Stimulated activated CD8-positive, alpha-beta memory T cell treated with anti-CD3 and anti-CD28 coated beads, Interleukin-15, amount 100 ng/mL, for 24 hours (primary cell): ENCODE measurements at places on chromosomes 3 and 15.

- DNase-seq, result no peak
Observed at GRCh38 chr15:57583282-57583681, 8.4 kb upstream of the MYZAP start.

DNA sequence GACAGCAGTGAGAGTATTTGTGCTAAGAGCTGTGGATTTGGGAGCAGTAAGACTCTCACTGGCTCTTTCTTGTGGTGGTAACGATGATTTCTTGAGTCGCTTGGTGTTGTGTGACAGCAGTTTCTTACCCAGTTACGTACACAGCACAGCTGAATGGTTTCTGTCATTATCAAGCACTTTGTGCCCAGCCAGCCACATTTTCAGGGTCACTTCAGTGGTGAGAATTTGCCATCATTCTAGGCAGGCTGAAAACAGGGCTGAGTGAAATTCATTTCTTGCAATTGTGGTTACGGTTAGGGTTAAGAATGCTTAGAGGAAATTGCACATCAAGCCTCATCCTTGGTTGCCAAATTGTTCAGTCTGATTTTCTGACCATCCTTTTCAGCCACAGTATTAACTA lies 130.1 kb downstream of the RYR3 start:
- DNase-seq, result no peak

DNA sequence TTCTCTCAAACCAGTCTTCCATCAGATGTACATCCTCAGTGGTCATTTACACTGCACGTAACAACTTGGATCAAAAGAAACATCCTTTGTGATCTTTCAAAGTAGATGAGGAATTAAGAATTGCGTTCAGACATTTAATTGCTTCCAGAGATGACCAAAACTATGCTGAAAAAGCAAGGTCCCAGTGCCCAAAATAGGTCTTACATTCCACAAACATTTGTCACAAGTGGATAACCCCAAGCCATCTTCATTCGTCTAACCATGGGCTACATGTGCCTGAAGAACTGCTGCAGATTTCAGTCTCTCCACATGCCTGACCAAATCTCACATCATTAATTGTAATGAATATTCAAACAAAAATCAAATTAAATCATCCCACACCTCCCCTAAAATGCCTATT lies 273.6 kb downstream of the SHOX2 start:
- no peak for DNase-seq

- no peak for DNase-seq
Observed at GRCh38 chr3:189297932-189298331, 126.2 kb downstream of the TPRG1 start.

DNA sequence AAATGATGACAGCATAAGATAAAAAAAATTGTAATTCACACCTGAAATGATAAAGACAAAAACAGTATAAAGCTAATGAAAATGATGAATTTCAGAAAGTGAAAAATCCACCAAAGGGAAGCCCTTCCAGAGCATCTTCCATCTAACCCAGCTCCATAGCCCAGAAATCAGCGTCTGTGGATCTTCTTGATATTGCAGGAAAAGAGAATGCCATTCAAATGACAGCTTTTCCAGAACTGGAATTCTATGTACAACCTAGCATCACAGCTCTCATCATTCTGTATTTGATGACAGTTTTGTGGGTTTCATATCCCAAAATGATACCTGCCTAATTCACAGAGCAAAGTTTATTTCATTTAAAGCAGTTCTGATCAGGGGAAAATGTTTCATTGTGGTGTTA lies 267.3 kb downstream of the FHIT start:
- no peak for DNase-seq

GRCh38 chr15:68337826-68338225 lies 60.3 kb downstream of the FEM1B start:
- DNase-seq, result no peak

GRCh38 chr15:94655249-94655880 lies 424.0 kb downstream of the MCTP2 start:
- DNase-seq, result no peak

GRCh38 chr15:85324202-85324601 lies 56.2 kb upstream of the AKAP13 start:
- DNase-seq, result no peak

DNA sequence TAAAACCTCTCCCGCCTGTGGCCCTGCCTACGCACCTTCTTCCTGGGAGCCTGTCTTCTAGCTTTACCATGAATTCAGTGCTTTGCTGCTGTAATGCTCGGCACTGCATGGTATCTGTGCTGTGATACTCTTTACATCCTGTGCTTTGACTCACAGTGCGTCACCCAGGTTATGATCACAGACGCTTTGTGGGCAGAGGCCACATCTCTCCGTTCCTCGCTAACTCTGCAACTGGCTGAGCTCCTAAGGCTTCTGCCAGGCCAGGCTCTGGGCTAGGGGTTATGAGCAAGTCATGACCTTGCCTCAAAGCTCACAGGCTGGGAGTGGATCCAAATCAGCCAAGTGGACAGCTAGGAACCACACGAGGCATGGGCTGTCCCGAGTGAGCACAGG lies 23.2 kb downstream of the SPTBN5 start:
- DNase-seq, result no peak

DNA sequence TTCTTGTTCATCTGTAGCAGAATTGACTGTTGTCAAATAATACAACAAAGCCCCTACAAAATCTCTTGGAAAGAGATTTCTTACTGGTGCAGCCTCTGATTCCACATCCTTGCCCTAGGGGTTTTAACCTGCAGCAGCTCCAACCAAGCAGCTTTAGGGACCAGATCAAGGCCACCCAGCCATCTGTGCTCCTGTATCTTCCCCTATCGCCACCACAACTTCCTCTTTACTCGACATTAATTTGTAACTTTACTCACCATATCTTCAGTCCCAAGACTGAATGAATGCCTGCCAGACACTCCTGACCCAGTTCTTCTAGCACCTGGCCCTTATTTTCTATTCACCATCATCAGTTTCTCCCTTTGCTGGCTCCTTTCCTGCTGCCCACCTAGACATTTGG lies 156.6 kb upstream of the IL12A start:
- DNase-seq, result no peak

DNA sequence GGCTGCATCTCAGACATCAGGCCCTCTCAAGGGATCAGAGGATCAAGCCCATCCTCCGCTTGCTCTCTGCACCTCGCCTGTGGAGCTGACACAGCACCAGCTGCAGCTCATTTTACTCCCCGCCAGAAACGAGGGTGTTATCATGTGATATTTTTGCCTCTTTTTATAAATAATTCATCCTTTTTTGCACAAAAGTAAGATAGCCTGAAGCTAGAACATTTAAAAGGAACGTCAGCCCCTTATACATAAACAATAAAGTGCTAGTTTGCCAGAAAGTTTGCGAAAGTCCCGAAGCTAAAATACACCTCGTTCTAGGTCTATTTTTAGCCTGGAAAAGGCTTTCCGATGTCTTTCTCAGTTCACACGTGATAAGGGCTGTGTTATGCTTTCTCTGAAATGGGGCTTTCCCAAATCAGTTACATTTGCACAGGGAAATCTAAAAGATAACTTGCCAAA lies 9.6 kb upstream of the FAM174B start:
- no peak for DNase-seq

- DNase-seq, result no peak
Observed at GRCh38 chr3:52181543-52181942, 16.4 kb upstream of the ALAS1 start.

GRCh38 chr15:45603881-45604280 lies 16.7 kb downstream of the BLOC1S6 start:
- DNase-seq, result no peak

DNA sequence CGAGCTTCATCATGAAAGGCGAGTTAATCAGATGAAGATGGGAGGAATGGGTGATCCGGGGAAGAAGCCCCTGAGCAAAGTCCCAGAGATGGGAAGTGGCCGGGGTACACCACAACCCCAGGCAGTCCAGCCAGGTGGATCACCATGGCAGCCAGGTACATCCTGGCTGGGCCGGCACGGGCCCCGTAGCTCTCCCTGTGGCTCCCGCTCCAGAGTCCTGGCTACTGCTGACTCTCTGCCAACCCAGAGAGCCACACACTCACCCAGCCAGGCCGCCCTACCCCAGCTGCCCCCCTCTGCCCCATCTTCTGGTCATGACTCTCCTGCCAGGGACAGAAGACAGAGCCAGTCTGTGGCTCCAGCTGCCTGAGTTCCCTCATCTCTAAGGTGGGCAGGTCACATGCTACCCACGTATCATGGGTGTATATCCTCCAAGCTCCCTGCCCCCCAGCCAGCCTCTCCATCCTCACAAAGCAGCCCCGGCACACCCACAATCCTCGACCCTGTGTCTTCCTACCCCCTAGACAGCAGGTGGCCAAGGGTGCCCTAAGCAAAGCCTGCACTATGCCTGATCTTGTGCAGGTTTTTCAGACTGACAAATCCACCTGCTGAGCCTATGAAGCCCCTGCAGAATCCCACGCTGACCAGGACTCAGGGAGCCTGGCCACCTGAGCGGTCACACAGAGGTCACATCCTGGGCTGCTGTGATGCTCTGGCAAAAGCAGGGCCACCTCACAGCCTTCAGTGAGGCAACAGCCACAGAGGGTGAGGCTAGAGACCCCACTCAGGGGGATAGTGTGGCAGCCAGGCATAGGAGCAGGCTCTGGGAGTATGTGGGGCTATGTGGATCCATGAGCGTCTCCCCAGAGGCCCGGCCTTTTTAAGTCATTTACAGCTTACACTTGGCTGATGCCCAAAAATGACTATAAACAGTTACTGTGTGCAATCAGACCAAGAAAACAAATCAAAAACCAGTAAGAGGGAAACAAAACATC lies 13.2 kb downstream of the XXYLT1 start:
- no peak for DNase-seq

DNA sequence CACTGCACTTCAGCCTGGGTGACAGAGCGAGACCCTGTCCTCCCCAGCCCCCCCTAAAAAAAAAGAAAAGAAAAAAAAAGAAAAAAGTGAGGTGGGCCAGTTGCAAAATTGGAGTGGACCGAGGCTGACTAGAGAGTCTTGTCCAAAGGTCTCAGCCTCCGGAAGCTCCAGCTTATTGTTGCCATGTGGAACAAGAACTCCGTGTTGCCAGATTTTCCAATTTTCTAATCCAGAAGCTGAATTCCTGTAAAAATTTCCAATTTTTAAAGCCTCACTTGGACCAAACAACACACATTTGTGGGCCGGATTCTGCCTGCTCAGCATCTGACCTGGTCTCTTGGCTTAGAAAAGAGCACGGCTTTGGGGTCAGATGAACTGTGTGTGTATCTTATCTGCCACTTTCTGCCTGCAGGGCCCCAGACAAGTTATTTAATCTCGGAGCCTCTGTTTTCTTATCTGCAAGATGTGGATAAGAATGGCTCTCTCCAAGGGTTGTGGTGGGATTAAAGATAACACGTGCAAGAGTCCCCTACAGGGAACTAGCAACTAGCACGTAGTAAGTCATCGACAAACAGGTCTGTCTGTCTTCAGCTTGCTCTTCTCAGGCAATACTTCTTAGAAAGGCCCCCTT lies 73.7 kb upstream of the TLE3 start:
- no peak for DNase-seq

- no peak for DNase-seq
Observed at GRCh38 chr3:88219138-88219792, 69.5 kb downstream of the C3orf38 start.
